ENCODE measurements at places on chromosomes 5 and 9.
A peak's percentile ranks its signal among the peaks of the same experiment; 100 is the strongest.

- no peak for DNase-seq
Measured at GRCh38 chr5:74596927-74597326, 43.6 kb downstream of the ENC1 start.

- no peak for DNase-seq
Measured at GRCh38 chr9:129317179-129318011, 139.3 kb upstream of the IER5L start.

GRCh38 chr9:96604004-96604319 lies 15.7 kb downstream of the CDC14B start:
- DNase-seq: no peak

DNA sequence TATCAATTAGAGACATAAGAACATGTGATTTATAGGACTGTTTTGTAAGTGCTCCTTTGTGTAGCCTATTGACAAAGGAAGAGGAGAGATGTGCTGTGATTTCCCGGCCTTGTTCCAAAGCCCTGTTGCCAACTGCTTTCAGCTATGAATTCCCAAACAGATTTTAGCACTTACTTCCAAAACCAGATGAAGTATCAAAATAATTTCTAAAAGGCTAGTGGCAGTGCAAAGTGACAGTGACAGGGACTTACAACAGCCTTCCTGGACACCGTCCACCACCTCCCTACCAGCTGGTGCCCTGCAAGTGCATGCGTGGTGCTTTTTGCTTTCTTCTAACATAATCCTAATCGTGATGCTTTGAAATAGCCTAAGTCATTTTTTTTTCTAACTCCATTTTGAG lies 254.1 kb upstream of the ACTBL2 start:
- no peak for DNase-seq

GRCh38 chr5:124948754-124949275 lies 202.4 kb upstream of the ZNF608 start:
- DNase-seq: no peak

DNA sequence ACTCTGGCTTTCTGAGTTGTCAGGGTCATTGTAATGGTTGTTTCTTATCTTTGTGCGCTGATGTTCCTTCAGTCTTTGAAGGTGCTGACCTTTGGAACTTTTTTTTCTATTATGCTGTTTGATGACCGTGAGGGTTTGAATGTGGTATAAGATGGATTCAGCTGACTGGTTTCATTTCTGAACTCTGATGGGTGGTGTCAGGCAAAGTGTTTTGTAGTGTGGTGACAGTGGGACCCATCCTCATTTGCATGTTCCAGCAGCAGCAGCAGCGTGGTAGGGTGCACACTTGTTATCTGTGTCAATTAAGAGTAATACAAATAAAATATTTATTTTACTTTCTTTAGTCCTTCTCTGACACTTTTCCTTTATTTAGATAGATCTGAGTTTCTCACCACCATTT lies 227.7 kb upstream of the PRR16 start:
- no peak for DNase-seq

GRCh38 chr5:108661024-108661423 lies 86.7 kb upstream of the FER start:
- DNase-seq: no peak

DNA sequence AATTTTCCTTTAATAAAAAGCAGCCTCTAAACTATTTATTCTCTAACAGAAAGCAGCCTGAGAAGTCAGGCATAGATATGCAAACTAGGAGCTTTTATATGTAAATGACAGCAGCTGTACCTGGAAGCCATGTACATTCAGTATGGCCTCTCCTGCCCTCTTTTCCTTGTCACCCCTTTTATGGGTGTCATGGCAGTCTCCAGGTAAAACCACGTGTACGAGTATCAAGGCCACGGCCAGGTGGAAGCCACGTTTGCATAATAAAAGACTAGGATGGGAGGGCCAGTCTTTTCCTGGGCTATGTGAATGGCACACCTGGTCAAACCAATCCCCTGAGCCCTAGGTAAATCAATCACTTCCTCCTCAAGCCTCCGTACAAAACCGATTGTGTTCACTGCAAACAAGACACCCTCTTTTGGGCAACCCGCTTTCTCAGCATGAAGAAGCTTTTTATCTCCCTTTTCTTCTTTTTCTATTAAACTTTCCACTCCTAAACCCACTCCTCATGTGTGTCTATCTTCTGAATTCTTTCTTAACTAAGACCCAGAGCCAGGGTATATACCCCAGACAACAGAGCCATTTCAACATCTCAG lies 419.5 kb upstream of the CTNND2 start:
- no peak for DNase-seq

- no peak for DNase-seq
Measured at GRCh38 chr5:144463481-144464223, 293.0 kb downstream of the KCTD16 start.

- no peak for DNase-seq
Measured at GRCh38 chr5:157130925-157131324, 11.7 kb downstream of the MED7 start.

DNA sequence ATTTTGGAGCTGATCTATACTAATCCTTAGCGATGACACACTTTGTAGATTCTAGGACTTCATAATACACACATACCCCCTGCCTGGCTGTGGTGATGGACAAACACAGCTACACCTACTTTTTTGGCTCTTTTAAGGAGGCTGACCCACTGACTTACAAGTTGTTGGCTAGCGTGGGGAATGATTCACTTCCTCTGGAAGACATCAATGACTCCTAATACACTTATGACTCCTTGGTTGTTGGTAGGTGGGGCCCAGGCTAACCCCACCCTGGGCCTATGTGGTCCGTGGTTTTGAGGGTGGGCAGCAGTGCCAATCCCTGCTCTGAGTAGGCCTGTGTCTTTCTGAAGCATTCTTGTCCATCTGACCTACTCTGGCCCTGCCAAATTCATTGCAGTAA lies 144.4 kb downstream of the SLC12A2 start:
- peak; percentile 18 for DNase-seq

DNA sequence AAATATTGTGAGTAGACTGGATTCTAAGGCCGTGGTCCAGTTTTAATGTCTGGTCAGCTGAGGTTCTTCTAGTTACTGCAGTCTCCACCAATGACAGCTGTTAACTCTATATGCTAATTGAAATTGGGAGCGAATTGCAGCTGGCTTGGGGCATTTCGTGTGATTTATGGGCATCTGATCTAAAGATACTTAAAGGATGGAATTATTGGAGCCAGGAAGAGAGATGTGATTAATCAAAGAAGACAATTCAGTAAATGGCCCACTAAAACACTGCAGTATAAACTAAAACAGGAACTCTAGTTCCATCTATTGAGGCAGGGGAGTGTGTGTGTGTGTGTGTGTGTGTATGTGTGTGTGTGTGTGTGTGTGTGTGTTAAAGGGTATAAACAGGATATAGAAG lies 157.5 kb upstream of the IQGAP2 start:
- no peak for DNase-seq

DNA sequence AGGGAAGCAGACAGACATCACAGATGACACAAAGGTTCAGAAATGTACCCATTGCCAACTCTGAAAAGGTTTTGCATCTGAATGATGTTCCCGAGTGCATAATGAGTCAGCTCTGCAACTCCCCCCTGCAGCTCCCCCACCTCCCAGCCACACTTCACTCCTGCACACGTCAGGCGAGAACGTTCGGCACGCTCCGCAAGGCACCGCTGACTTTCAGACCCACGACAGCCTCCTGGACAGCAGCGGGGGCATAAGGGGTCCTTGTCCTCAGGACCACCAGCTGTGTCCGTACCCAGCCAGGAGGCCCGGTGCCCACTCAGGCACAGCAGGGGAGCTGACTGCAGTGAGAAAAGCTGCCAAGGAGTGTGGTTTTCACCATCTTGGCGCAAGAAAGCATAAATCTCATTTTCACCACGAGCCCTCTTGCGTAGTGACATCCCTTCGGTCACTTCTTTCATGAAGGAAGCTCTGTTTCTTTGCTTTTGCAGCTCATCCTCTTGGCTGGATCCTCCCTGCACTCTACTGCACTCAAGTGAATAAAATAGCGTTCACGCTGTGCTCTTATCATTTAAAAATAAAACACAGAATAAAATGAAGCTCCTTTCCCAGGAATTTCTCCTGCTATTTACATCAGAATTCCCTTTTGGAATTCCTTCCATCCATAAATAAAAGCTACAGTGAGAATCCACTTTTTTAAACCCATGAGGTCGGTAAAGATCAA lies 9.9 kb downstream of the GFPT2 start:
- DNase-seq: no peak

DNA sequence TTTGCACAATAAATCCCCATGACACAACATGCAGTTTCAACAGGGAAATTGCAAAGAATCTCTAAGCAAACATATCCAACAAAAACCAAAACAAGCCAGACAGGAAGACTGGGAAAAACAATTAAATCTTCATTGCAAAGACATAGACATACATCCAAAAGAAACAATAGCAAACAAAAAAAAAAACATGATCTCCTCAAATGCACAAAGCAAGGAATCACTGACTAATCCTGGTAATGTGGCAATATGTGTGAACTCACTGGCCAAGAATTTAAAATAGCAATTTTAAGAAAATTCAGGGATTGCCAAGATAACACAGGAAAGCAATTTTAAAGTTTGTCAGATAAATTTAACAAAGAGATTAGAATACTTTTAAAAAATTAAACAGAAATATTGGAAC lies 520.1 kb upstream of the SMC2 start:
- no peak for DNase-seq

DNA sequence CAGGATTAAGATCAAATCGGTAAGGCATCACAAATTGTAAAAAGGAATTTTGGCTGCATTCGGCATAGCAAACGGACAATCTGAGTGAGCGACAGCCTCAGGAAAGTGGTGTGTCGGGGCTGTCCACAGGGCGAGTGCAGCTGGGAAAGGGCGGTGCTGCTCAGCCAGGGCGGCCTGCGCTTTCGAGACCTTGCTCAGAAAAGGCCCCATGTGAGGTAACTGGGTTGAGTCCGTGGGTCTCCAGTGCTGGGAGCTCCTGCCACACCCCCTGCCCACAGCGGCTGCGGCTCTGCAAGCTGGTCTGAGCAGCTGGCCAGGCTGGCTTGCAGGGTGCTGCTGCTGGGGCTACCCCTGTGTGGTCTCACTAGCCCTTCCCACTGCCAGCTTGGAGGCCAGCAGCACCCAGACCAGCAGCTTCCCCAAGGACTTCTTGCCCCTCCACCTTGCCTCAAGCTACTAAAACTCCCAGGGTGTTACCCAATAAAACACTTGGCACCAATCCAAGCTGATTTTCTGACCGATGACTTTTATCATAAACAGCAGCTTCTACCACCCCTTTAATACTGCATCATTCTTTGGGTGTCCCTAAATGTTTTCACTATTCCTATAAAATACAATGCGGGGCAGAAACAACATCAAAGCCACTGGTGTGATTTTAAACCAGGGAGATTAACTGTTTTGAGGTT lies 6.2 kb downstream of the SURF2 start:
- DNase-seq: no peak

DNA sequence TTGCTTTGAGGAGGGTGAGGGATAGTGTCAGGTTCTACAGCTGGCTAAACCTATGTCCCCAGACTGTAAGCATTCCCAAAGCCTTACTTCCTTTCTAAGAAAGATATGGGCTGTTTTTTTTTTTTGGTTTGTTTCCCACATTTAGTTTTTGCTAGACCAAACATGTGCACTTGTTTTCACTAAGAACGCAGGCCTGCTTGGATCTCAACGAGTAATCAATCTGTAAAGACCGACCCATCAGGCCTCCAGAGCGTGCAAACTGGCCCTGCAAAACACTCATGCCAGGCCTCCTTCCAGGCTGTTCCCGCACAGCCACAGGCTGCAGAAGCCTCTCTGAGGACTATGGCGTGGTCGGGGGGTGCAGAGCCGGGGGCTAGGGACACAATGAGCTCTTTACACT lies 304.8 kb upstream of the PANK3 start:
- DNase-seq: no peak

DNA sequence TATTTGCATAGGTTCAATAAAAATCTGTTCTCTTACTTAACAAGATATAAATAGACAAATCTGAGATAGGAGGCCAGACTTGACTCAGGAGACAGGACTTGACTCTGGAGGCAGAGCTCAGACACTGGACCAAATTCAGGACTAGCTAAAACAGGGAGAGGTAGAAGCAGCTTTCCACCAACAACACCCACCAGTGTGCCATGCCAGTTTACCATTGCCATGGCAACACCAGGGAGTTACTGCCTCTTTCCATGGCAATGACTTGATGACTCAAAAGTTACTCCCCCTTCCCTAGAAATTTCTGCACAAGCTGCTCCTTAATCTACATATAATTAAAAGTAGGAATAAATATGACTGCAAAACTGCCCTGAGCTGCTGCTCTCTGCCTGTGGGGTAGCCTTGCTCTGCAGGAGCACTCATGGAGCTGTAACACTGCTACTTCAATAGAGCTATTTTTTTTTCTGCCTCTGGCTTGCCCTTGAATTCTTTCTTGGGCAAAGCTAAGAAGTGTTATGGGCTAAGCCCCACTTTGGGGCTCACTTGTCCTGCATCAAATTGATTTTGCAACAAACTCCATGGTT lies 473.0 kb downstream of the PLK2 start:
- DNase-seq: peak; percentile 13

- no peak for DNase-seq
Measured at GRCh38 chr5:112189391-112189790, 229.7 kb downstream of the EPB41L4A start.

DNA sequence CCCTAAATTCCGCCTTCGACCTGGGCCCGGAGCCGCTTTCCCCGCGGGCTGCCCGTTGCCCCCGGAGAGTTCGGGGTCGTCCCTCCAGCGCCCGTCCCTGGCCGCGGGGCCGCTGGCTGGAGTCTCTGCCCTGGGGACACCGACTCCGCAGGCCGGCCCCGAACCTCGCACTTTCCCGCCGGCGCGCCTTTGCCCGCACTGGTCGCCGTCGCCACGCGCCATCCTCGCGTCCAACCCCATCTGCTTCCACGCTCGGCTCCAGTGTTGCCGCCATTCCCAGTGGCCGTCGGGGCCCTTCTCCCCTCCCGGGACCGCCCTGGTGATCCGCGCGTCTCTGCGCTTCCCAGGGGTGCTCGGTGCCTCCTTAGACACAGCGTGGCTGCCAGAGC lies 11.0 kb downstream of the LHX3 start:
- DNase-seq: no peak

DNA sequence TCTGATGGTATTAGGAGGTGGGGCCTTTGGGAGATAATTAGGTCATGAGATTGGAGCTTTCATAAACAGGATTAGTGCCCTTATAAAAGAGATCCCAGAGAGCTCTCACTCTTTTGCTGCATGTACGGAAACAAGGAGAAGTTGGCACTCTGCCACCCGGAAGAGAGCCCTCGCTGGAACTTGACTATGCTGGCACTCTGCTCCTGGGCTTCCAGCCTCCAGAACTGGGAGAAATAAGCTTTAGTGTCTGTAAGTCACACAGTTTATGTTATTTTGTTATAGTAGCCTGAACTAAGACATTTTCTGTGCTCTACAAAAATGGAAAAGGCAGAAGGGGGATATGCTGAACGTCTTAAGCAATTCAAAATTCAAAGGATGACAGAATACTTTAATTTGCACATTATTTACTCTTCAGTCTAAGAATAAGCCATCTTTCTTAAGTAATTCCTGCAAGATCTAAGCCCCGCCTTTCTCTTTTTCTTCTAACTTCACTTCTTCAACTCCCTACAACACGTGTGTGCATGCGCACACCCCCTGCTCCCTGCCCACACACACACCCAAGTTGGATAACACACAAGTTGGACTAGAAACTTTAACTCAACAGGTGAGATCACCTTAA lies 17.3 kb downstream of the NFIB start:
- no peak for DNase-seq

GRCh38 chr5:131245948-131246347 lies 17.9 kb upstream of the CDC42SE2 start:
- DNase-seq: no peak
